ENCODE measurements at places on chromosomes 12 and 14.

- no peak for DNase-seq
Observed at GRCh38 chr14:66383257-66383656, 102.9 kb upstream of the CCDC196 start.

GRCh38 chr14:46574978-46575375 lies 76.6 kb downstream of the RPL10L start:
- no peak for DNase-seq

DNA sequence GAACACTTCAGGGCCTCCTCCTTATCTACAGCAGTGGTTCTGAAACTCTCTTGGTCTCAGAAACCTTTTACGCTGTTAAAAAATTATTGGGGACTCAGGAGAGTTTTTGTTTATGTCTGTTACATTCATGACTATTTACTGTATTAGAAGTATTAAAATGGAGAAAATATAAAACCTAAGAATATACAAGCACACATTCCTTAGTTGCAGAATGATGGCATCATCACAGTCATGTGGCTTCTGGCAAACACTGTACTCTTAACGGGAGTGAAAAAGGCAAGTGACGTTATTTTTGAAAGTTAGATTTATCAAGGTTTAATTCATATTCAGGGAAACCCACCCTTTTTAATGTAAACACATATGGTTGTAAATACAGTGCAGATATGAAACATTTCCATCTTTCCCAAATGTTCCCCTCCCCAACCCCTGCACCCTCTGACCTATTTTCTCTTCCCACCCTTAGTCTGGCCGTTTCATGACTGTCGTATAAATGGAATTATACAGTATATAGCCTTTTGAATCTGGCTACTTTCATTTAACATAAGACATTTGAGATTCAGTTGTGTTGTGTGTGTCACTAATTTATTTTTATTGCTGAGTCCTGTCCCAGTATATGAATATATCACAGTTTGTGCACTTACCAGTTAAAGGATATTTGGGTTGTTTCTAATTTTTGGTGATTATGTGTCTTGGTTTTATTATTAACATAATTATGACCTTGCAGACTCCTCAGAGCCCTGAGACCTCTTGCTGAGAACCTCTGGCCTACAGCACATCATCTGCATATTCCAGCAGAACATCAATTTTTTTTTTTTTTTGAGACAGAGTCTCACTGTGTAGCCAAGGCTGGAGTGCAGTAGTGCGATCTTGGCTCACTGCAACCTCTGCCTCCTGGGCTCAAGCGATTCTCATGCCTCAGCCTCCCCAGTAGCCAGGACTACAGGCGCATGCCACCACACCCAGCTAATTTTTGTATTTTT lies 457.0 kb downstream of the PCNX1 start:
- DNase-seq: no peak

DNA sequence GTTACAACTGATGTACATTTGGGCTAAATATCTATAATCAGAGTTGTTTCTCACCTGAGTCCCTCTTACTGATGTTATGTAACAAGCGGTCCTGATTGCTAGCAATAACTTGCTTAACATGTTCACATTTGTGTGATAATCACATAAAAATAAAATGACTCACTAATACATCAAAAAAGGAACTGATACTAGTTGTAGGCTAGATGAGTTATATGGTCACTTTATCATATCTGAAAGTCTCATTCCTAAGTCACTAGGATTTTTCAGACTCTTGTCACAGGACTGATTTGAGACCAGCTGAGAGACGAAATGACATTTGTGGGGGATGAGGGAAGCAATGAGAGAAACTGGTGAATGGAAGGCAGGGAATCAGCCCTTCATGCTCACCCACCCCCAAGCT lies 34.3 kb downstream of the NKX2-1 start:
- DNase-seq: no peak

DNA sequence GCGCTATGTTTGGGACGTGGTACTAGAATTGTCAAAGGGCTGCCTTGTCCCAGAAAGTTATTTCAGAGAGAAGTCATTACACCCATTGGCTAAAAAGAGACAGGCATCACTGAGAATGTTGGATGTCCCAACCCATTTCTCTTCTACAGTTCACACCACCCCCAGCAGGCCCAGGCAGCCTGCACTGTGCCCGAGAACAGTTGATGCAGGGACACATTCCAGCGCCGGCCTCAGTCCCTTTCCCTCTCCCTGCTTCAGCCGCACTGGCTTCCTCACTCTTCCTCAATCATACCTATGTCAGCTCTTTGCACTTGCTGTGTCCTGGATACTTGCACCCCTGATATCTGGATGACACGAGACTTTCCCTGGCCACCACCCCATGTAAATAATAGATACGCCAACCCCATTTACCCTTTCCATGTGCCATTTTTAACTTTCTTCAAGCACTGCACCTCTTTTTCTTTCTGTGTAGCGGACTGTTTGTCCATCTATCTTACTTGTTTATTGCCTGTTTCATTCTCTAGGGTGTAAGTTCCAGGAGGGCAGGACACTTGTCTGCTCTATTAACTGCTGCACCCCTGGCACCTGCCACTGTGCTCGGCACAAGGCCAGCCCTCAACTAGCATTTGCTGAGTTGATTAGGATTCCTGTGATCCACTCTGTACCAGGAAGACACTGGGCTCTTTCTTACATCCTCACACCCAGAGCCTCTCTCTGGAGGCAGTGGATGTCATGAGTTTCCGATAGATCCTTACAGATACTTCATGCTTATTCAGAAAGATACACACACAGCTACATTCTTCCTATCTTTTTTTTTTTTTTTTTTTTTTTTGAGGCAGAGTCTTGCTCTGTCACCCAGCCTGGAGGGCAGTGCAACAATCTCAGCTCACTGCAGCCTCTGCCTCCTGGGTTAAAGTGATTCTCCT lies 76.6 kb upstream of the CEP83 start:
- no peak for DNase-seq

DNA sequence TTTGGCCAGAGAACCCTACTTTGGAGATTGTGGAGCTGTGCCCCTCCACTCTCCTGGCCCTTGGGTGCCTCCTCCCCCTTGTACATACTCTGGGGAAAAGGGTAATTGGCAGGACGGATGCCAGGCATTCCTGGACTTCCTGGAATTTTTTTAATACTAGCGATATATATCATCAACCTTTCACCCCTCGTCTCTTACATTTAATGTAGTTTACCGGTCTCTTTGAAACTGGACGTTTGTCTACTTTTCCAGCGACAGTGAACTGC lies 767 bp upstream of the CRY1 start:
- DNase-seq: no peak

GRCh38 chr14:91281346-91281745 lies 36.8 kb upstream of the GPR68 start:
- no peak for DNase-seq

- no peak for DNase-seq
Observed at GRCh38 chr14:22748631-22749068, 17.8 kb upstream of the OXA1L start.

DNA sequence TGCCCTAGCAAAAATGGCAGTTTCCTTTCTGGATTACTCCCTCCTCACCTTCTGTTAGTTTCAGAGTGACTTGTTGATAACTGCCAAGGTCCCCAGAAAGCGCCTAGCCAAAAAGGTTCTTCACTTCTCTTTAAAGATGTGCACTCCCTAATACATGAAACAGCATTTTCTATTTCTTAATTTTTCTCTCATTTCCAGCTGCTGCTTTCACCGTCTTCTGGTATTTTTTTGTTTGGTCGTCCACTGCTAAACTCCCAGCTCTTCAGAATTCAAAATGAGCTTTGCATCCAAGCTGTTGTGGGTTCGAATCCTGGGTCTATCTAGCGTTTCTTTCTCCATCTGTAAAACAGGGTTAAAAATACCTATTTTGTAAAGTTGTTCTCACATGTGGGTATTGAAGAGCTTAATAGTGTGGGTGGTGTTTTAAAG lies 397 bp upstream of the BORCS5 start:
- DNase-seq: no peak

DNA sequence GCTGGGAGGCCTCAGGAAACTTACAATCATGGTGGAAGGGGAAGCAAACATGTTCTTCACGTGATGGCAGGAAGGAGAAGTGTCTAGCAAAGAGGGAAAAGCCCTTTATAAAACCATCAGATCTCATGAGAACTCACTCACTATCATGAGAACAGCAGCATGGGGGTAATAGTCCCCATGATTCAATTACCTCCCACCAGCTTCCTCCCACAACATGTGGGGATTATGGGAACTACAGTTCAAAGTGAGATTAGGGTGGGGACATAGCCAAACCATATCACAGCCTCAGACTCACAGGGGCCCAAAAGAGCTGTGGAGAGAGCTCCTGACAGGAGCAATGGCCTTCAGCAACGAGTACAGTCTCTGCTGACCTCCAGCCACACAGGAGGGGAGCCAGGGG lies 151.4 kb downstream of the GXYLT1 start:
- no peak for DNase-seq

Measured in stimulated activated CD4-positive, alpha-beta T cell treated with anti-CD3 and anti-CD28 coated beads, Interleukin-1b, Interleukin-23, amount 100 ng/mL, for 4 hours (primary cell).